Coronary artery (tissue), 2 donors: ENCODE measurements at places on chromosomes 11 and 22.

DNA sequence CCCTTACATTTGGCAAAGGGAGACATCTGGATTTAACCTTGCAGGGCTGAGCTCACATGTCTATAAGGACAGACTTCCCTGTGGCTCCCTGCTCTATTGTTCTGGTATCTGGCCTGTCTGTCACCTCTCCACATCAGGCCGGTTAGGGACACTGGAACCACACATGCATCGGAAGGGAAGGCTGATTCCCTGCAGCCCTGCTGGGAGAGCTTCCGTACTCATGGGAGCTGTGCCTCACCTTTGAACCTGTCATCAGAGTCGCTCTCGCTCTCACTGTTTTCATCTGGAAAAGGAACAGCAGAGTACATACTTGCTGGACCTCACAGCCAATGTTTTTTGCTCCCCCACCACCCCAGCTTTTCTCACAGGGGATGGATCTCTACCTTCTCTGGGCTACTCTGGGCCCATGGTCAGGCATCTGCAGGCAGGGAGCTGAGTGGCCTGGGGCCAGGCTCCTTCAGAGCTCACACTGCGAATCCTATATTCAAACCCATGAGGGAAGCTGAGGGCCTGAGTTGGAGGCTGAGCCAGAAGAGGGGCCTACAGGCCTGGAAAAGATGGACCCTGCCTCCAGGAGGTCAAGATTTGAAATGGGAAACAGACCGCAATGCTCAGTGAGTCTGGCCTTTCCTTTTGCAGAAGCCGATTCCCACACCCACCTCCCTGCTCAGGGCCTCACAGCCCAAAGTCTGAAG, 31.3 kb downstream of the RPL27A start:
- DNase-seq = no peak

DNA sequence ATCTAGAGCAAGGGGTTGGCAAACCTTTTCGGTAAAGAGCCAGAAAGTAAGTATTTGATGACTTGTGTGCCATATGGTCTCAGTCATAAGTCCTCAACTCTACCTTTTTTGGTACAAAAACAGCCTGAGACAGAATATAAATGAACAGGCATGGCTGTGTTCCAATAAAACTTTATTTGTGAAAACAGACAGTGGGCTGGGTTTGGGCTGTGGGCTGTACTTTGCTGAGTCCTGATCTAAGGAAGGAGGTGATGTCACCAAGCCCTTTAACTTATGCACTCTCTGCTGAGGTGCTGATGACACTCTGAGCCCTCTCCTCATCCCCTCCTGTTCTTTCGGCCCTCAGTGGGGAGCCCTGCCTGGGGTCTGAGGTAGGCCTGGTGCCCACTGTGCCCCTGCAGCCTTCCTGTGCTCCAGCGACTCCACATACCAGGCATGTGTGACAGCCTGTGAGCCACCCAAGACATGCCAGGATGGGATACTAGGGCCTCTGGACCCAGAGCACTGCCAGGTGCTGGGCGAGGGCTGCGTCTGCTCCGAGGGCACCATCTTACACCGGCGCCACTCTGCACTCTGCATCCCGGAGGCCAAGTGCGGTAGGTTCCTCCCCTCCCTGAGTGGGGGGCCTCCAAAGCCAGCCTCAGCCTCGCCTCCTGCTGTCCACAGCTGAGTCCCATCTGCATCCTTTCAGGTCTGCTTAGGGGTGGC, 85.9 kb upstream of the MYOD1 start:
- DNase-seq = no peak

DNA sequence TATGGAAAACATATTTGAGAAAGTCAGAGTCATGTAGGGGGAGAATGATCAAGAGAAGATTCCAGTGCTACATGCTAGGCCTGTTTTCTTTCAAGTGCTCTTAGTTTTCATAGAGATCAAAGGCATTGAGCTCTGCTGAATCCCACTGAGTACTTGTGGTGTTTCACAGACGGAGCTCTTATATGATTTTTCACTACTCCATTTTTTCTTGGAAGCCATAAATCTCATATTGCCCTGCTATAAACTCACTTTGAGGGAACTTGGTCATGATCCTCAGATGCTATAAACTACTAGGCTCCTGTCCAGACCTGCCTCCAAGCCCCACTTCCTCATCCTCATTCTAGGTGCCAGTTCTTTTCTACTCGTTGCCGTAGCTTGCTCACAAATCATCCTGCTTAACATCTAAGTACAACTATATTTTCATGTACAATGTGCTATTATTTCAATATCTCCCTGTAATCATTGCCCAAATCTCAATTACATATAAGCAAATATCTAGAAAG, 180.8 kb upstream of the CCDC179 start:
- no peak for DNase-seq

- no peak for DNase-seq
Measured at GRCh38 chr11:16935518-16936302, 78.5 kb downstream of the PLEKHA7 start.

GRCh38 chr11:120914021-120914420, 109.9 kb upstream of the TBCEL start:
- DNase-seq = no peak

- no peak for DNase-seq
Measured at GRCh38 chr11:111300569-111300968, 2.2 kb downstream of the POU2AF3 start.

- DNase-seq = no peak
Measured at GRCh38 chr22:20606041-20606783, 98.8 kb downstream of the MED15 start.

DNA sequence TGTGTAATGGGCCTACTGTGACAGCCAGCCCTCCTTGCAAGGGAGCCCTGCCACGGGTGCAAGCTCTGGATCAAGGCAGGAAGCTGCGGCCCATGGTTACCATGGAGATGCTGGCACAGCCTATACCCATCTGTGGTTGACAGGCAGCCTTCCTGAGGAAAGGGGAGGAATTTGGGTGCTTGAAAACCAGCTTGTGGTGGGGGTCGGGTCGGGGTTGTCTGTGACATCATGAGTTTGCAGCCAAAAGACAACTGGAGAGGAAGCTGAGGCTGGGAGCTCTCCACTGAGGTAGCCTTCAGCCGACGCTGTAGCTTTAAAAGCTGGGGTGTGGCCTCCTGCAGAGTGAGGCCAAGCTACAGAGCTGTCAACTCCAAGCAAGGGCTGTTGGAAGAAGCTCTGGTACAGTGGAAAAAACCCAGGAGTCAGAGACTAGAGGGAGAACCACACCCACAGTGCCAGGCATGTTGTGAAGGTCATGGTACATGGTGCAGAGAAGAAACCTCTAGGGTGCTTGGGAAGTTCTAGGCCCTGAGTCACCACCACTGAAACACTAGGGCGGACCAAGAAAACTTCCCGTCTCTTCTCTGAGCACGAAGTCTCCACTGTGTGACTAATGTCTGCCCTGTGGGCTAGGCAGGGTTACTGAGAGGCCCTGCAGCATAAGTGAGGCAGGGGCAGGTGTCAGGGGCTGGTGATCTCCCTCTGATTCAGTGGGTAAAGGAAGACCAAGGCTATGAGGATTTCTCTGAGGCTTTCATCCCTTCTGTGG, 10.8 kb upstream of the LDHA start:
- DNase-seq = peak; percentile 96

GRCh38 chr22:25536589-25536988, 27.9 kb upstream of the GRK3 start:
- DNase-seq = no peak

GRCh38 chr11:107785401-107785800, 73.2 kb downstream of the SLC35F2 start:
- no peak for DNase-seq

- DNase-seq = peak; percentile 93
Measured at GRCh38 chr11:111735262-111736116, 30.7 kb downstream of the PPP2R1B start.

GRCh38 chr22:43473031-43473430, 61.2 kb downstream of the MPPED1 start:
- DNase-seq = no peak

GRCh38 chr22:21641417-21641788, 699 bp upstream of the SDF2L1 start:
- DNase-seq = no peak

- no peak for DNase-seq
Measured at GRCh38 chr11:64765291-64765850, 5.6 kb upstream of the PYGM start.

DNA sequence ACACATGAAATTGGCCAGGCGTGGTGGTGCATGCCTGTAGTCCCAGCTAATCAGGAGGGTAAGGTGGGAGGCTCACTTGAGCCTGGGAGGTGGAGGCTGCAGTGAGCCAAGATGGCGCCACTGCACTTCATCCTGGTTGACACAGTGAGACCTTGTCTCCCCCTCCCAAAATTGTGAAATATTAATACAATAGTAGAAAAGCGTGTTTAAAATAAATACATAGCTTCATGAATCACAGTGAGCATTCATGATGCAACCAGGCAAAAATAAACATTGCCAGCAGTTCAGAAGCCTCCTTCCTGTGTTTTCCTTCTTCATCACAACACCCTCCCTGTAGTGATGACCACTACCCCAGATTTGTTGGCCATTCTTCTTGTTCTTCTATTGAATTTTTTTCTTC, 4.3 kb upstream of the TEAD1 start:
- no peak for DNase-seq
